Activated gamma-delta T cell (primary cell): ENCODE measurements at places on chromosomes 11 and 22.
A peak's percentile ranks its signal among the peaks of the same experiment; 100 is the strongest.

DNA sequence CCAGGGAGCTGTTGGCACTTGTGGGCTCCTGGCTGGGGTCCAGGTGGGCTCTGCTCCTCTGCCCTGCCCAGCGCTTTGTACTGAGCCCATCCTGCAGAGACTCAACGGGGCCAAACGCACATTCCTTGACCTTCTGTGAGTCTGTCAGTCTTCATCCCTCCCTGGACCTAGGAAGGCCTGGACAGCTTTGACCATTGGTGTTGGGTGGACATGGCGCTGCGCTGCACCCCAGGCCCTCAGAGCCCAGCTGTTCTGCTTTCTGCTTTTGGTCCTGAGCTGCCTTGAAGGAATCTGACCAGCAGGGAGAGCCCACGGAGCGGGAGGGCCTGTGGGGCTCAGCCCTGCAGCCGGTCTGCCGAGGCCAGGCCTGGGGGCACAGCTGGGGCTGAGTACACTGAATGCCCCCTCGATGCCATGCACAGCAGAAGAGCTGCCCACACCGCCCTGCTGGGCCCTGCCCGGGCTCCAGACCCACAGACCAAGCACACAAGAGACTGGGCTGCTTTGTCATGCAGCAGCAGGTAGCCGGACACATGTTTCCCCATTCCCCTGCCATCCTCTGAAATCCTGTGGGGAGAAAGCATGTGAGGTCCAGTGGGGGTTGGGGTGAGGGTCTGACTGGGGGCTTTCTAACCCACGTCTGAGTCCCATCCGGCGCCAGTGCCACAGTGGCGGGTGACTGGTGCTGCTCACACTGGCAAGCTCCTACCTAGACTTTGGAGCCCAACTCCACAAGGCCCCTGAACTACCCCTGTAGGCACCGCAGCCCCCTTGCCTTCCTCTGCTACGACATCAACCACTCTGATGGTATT lies 24.1 kb upstream of the CCDC188 start:
- DNase-seq = no peak

GRCh38 chr11:69013009-69013951 lies at the start of gene MRGPRF:
Gene MRGPRF, minus strand, starts transcription at chr11:69013246. Its CDS starts 3,345 bp downstream, at chr11:69009901.
- DNase-seq = no peak

DNA sequence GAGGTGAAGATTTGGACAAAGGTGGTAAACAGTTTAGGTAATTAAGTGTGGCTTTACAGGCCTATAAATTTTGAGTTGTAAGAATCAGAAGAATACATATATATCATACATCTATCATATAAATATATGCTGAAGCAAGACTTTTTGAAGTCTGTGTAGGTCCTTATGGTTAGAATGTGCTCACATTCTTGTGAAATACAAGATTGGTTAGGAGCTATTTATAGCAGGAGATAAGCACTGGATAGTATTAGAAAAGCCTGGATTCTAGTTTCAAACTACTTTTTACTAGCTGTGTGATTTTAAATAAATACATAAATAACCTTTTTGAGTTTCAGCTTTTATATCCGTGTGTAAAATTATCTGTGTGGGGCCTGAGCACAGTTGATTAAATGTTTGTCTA lies 42.3 kb downstream of the ANKRD42 start:
- no peak for DNase-seq

- no peak for DNase-seq
These were observed 49.4 kb upstream of the PHOX2A start for GRCh38 chr11:72293391-72293790.

- DNase-seq = no peak
These were observed 3.7 kb upstream of the OR5AR1 start for GRCh38 chr11:56659755-56660154.

DNA sequence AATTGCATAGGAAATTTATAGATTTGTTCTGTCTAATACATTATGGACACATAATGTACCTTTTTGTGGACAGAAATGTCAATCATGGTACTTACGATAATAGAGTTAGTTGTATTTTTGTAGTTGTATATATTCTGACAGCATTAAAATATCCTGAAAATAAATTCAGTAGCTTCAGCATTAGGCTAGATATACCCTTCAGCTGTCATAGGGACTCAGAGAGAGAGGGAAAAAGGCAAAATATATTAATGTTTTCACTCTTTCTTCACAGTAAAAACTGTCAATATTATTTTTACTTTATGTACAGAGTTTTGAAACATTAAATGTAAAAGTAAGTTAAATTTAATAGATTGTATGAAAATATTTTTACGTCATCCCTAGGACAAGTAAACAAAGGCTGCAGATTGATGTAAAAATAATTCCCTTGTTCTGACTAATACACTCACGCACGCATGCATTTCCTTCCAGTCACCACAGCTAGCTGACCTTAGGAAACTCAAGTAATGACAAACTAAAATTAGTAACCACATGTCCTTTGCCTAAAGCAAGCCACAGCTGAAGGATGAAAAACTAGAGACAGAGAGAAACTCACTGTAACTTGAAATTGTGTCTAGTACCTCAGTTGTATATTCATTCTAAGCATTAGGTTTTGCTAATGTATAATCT lies 104.7 kb upstream of the CARD18 start:
- no peak for DNase-seq

- DNase-seq = no peak
These were observed 133.2 kb downstream of the DSCAML1 start for GRCh38 chr11:117663821-117664220.

GRCh38 chr11:14503023-14503422 lies 3.4 kb upstream of the COPB1 start:
- DNase-seq = no peak

- DNase-seq = no peak
These were observed 440.4 kb downstream of the BUD13 start for GRCh38 chr11:116332391-116332790.

DNA sequence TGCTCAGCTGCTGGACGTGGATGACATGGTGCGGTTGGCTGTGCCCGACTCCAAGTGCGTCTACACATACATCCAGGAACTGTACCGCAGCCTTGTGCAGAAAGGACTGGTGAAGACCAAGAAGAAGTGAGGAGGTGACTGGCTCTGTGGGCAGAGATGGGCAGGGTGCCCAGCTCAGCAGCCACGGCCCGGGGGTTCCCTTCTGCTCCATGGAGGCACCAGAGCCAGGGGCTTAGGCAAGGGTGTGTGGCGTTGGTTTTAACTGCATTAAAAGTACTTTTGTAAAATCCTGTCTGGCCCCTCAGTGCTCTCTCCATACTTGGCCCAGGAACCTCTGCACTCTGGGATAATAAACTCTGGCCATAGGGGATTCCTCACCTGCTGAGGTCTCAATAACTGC lies 12.6 kb downstream of the SMTNL1 start:
- no peak for DNase-seq

DNA sequence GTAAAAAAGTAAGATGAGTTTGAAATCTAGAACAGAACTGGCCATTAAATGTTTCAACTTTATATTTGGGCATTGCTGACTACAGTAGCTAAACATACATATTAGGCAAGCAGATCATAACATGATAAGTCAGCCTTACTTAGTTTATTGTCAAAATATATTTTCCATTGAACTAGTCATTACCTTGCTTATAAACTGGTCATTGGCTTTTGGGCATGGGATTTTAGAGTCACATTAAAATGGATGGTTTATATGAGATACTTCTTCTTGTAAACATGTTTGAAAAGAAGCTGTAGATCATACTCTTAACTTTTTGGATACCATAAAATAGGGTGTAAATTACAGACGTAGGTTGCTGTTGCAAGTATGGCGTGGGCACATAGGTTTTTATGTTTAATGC lies 2.7 kb downstream of the HIPK3 start:
- no peak for DNase-seq

- no peak for DNase-seq
These were observed 3.4 kb upstream of the MPZL2 start for GRCh38 chr11:118267486-118267885.

- no peak for DNase-seq
These were observed 24.9 kb downstream of the SIAE start for GRCh38 chr11:124648610-124649009.

DNA sequence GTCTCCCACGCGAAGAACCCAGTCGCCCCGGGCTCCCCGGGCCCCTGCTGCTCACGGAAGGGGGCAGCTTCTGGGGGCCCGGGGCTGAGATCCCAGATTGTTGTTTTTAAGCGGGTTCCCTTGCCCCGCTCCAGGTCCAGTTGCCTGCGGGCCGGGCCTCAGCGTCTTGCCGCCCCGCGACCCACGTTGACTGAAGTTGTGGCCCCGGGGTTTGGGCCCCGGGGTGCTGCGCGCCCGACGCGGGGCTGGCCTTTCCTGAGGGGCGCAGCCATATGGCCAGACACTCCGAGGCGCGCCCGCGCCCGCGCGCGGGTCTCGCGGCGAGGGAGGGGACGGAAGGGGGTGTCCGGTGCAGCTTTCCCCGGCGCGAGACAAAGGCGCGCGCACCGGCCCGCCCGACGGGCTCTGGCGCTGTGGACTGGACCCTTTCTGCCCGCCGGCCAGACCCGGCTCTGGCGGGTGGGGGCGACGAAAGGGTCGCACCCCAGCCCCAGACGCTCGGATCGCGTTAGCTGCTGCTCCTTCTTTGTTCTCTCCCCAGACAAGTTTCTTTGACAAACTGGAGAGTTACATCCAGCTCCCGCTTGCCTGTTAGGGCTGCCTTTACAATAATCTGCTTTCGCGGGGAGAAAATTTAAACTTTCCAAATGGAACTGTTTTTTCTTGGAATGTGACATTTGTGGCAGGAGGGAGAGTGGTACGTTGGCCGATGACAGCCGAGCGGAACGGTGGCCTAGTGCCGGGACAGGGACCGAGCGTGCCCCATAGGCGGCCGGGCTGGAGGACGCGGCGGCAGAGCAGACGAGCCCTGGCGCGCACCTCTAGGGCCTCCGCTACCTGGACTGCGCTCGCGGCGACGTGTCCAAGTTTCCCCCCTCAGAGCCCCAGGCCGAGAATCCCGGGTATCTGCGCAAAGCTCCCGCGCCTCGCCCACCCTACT lies 716 bp downstream of the AMOTL1 start:
- DNase-seq = peak; percentile 6

- DNase-seq = no peak
These were observed 26.5 kb upstream of the KRTAP5-7 start for GRCh38 chr11:71500601-71501021.

- no peak for DNase-seq
These were observed 40.9 kb downstream of the KIRREL3 start for GRCh38 chr11:126959700-126960099.

DNA sequence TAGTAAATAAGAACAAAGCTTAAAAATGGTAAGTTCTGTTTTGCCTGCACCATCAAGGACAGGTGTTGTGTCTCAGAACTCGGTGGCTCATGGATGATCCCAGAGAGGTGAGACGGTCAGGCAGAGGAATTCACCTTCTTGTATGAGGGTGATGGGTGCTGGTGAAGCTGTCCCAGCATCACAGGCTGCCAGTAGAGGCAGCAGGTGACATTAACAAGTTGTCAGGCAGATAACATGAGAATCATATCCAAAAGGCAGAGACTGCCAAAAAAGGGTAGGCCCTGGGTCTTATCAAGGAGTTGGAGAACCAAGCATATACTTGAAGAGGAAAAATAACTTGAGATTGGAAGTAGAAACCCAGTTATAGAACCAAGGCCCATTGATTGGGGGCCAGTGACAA lies 437.8 kb downstream of the DYNC2H1 start:
- no peak for DNase-seq

DNA sequence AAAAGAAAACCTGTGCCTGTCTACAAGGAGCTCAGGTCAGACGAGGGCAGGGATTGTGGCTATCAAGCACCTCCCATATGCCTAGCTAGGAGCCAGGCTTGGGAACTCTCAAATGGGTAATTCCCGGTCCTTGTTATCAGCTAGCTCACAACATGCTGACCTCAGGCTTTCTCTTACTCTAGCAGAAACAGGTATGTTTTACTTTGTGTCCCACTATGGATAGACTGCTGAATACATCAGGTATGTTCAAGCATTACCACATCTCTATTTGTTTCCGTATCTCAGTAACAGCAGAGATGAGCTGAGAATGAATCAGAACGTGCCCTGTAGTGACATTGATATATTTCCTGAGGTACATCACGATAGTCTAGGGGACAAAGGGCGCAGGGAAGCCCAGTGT lies 29.4 kb downstream of the SHISA8 start:
- no peak for DNase-seq

GRCh38 chr11:119029340-119030028 lies 1.2 kb downstream of the SLC37A4 start:
- DNase-seq = no peak

- DNase-seq = no peak
These were observed at the start of gene TENM4 for GRCh38 chr11:79440571-79441460. Gene TENM4, minus strand, starts transcription at chr11:79441030. Its CDS starts 371,086 bp downstream, at chr11:79069944.

GRCh38 chr11:92919048-92919447 lies 50.4 kb upstream of the MTNR1B start:
- no peak for DNase-seq

- no peak for DNase-seq
These were observed 1057.3 kb downstream of the OPCML start for GRCh38 chr11:132475026-132475425.

DNA sequence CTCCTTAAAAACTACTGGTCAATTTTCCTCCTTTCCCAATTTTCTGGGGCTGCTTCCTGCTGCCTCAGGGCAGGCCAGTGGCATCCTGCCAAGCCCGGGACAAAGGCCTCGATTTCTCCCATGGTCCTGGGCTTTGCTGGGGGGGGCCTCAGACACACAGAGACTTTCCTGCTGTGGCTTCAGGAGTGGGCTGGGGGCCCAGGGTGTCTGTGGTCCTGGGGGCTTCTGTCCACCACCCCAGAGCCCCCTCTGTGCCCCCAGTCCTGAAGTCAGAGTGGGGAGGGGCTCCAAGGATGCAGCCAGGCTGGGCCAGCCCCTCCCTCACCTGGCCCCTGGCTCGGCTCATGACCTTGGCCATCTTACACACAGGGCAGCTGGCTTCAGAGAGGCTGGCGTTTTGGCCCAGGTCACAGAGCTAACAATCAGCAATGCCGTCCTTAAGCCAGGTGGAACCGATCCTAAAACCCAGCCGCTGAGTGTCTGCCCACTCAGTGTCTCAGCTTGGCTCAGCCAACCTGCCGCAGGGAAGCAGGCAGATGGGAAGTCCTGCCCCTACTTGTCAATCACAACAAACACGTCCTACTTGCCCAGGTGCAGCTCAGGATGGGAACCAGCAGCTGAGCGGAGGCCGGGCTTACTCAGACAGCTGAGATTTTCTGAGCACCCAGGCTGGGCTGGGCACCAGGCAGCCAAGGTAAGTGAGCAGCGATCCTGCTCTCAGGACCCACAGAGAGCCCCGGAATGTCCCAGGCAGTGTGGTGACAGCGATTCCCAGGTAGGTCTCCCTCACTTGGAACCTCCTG lies 34.6 kb downstream of the OSBPL5 start:
- no peak for DNase-seq

- no peak for DNase-seq
These were observed 29.4 kb downstream of the GUCD1 start for GRCh38 chr22:24525416-24526037.

GRCh38 chr11:36186340-36187175 lies 102.7 kb downstream of the COMMD9 start:
- DNase-seq = no peak

DNA sequence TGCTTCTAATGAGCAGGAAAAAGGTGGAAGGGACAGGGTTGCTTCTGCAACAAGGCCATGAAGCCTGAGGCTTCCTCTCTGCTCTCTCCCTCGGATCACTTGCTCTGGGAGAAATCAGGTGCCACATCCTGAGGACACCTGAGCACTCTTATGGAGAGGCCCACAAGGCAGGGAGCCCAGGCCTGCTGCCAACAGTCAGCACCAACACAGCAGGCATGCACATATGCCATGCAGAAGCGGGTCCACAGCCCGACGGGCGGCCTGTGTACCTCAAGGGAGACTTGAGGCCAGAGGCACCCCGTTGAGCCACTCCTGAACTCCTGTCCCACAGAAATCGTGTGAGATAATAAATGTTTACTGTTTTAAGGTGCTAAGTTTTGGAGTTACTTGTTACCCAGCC lies 9.5 kb downstream of the TTLL12 start:
- DNase-seq = no peak
